ENCODE measurements at places on chromosomes 12 and 14.

- no peak for DNase-seq
Measured at GRCh38 chr12:88052686-88053085, 23.5 kb upstream of the C12orf50 start.

DNA sequence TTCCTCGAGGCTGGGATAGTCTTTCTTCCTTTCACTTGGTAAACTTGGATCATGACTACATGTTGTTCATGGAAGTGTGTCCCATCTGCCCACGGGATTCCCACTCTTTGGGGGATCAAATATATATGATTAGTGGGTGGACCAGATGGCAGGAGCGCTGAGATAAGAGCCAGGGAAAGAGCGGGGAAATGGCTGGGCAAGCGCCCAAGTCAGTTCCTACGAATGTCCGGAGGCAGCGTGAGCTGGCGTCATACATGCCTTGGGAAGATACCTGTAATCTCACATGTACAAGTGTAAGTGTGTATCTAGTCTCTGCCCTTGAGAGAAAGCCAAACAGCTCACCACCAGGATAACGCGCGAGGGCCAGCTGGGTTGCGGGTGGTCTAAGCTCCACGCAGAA lies 62.3 kb downstream of the FZD10 start:
- no peak for DNase-seq

DNA sequence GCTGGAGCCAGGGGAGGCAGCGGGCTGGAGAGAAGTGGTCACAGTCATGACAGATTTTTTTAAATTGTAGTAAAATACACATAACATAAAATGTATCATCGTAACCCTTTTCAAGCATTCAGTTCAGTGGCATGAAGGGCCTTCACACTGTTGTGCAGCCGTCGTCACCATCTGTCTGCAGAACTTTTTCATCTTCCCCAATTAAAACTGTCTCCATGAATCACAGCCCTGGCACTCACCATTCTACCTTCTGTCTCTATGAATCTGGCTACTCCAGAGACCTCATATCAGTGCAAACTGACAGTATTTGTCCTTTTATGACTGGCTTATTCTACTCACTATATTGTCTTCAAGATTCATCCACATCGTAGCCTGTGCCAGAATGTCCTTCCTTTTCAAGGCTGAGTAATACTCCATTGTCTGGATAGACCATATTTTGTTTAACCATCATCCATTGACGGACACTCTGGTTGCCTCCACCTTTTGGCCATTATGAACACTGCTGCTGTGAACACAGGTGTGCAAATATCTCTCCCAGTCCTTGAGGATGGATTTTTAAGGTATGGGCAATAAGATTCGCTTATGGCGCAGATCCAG lies 91.5 kb upstream of the NCOR2 start:
- no peak for DNase-seq

- DNase-seq, result no peak
Measured at GRCh38 chr12:116433249-116433648, 125.9 kb upstream of the MAP1LC3B2 start.

DNA sequence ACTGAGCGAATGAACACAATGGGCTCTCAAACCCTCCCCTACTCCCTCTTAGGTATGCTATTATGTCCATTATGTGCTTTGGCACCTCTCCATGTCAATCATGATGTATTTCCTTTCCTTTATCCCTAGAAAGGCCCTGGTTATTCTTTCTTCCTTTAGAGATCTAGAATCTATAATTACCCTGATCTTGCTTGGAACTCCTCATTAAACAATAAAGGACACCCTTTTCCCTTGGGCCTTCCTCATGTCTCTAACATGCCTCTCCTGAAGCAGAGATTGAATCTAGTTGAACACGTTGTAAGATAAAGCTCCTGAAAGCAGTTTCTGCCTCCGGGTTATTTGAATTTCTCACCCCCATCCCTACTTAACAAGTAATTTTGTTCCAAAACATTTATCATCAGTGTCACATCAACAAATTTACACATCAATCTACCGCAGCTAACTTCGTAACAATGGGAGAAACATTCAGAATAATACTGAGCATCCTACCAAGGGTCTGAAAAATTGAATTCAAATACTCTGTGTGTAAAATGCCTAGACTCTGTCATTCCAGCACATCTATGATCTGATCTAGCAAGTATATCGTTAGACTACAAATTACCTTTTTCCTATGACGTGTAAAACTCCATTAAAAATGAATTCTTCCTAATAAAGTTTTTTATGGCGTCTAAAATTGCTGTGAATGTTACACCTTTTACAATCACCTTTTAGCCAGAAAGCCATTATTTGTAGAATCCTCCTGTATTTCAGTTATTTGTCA lies 5.4 kb downstream of the USP44 start:
- no peak for DNase-seq

GRCh38 chr14:102451064-102451352 lies 58.6 kb downstream of the ANKRD9 start:
- no peak for DNase-seq

DNA sequence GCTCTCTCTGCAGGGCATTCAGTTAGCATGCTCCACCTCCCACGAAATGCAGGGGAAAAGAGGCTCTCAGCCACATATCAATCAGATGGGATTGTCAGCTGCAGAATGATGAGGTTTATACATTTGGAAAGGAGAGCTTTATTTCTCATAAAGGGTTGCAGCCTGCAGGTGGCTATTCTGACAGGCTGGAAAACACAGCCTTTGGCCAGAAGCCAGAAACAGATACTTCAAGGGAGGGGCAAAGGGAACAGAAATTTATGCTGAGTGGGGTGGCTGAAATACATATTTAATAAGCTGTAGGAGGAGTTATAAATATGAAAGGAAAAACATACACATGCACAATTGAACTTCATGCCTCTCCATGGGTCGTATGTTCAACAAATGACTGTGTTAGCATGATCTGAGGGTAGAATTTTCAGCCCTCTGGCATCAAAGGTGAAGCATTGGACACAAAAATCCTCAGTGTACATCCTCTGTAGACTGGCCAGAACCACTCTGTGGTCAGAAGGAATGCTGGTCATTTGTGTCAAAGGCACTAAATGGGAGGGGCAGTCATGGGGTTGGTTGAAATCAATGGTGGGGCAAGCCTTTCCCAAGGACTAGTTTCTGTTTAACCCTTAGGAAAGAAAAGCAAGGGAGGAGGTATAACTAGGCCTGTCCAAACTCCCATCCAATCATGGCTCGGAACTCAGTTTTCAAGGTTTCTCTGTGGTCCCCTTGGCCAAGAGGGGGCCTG lies 62.4 kb downstream of the TMX1 start:
- no peak for DNase-seq

GRCh38 chr12:124098101-124098757 lies 125.2 kb downstream of the ZNF664 start:
- DNase-seq, result no peak

- no peak for DNase-seq
Measured at GRCh38 chr12:32566663-32567295, 112.3 kb upstream of the DNM1L start.

DNA sequence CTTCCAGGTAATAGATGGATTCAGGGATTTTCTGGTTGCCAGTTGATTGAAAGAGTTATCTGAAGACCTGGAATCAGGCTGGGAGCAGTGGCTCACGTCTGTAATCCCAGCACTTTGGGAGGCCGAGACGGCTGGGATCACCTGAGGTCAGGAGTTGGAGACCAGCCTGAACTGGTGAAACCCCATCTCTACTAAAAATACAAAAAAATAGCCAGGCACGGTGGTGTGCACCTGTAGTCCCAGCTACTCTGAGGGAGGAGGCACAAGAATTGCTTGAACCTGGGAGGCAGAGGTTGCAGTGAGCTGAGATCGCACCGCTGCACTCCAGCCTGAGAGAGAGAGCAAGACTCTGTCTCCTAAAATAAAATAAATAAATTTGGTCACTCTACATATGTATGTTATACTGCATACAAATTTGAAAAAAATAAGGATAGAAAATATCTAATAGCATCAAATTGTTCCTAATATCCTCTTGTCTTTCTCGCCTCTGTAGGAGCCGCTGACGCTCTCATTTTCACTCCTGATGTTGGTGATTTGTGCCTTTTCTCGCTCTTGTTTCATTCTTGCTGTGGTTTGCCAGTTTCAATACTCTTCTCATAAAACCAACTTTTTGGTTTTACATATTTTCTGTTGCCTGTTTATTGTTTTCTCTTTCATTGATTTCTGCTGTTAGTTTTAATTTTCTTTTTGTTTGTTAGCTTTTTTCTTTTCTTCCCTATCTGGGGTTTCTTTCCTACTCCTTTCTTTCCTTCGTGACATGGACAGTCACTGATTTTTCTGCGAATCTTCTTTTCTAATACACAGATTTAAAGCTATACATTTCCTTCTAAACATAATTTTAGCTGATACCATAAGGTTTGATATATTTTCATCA lies 23.8 kb upstream of the PLD4 start:
- DNase-seq, result no peak

DNA sequence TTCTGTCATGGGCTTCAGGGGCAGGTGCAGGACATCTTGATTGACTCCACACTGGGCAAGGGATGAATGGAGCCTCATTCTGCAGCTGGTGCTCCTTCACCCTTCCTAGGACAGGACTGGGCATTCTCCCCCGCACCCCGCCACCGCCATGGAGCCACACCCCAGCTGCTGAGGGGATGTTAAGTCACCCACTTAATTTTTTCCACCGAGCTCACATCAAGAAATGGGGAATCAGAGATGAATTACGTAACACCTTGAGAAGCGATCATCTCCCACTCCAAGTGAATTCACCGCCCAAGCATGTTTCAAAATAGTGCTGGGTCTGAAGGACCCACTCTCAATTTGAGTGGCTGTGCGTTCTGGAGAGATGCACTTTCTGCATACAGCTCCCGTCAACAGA lies 94.2 kb downstream of the EML1 start:
- DNase-seq, result no peak
